ENCODE measurements at places on chromosomes 5 and 9.
A peak's percentile ranks its signal among the peaks of the same experiment; 100 is the strongest.

DNA sequence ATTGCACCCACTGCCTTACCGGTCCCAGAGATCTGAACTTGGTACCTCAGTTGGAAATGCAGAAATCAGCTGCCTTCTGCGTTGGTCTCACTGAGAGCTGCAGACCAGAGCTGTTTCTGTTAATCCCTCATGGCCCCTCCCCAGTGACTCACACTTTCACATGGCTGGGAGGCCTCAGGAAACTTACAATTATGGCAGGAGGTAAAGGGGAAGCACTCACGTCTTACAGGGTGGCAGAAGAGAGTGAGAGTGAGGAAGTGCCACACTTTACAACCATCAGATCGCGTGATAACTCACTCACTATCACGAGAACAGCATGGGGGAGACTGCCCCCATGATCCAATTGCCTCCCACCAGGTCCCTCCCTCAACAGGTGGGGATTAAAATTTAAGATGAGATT is 648.5 kb downstream of the MTRR start:
- no peak for DNase-seq

DNA sequence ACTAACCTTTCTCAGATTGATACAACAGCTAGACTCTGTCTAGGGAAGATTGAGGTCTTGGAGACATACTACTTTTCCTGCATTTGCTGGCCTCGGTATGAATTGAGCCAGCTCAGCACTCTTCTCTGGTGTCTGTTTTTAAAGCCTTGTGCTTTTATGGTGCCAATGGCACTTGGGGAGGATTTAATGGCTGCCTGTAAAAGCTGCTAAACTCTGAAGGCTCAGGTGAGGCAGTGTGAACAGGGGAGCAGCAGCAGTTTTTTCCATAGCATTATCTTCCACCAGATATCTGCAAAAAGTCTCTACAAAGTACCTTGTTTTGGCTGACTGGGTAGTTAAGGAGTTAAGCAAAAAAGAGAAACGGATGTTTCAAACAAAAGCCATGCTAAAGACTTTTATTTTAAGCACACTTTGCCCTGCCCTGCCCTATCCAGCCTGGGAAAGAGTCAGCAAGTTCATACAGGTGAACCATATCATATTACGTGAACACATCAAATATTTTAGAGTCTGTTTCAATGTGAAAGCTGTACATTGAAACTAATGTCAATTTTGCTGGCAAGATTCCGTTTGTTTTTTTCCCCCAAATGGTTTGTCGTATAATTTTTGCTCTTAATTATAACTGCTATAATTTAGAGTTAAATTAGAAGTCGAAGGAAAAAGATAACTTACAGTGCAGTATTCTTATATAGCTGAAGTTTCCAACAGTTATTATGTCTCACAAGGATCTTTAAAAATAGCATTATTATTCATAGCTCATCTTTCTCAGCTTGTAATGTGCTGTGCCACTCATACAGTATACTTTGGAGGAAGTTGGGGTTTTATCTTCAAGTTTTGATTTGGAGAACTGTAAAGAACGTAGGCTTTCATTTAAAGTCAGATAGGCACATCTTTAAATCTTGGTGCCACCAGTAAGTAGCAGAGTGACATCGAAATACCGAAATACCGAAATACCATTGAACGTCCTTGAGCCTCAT is 424.1 kb upstream of the CD180 start:
- no peak for DNase-seq

DNA sequence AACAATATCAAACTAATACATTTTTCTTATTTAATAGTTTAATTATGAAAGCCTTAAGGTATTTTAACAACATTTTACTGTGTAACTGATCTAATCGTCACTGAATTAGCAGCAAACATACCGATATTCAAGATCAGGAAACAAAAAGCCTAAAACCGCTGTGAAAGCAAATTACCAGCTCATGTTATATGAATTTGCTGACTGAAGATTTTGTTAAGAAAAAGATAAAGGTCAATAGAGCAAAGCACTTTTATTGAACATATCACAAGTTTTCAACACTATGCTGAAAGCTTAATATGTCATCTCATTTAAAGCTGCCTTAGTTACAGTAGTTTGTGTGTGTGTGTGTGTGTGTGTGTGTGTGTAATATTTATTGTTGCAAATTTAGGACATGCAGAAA is 1634.9 kb upstream of the NUDT12 start:
- no peak for DNase-seq

DNA sequence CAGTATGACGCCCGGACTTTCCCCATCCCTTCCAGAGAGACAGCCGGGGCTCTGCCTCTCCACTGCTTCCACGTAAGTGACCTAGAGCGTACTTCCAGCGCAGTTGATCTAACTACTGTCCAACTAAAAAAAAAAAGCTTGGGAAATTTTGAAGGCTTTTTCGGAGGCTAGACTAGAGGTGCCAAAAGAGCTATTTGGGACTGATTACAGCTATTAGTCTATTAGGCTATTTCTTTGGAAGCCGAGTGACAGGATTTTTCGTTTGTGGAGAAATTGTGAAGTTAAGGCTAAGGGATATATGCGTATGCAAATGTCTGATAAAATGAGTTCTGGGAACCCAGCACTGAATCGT is 1.5 kb downstream of the CCNO start:
- DNase-seq = no peak

DNA sequence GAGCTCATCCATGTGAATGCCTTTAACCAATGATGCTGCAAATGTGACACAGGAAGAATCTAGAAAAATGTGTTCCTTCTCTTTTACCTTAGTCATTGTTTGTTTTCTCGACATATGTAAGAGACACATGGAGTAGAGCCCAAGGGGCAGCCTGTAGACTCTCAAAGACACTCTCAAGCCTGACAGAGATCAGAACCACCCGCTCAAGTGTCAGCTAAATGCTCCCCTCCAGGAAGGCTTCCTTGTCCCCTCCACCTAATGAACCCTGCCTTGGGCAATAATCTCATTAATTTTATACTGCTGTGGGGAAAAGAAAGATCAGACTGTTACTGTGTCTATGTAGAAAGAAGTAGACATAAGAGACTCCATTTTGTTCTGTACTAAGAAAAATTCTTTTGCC is 157.4 kb downstream of the MUSK start:
- DNase-seq = no peak

GRCh38 chr5:180658774-180659564 is 9.6 kb upstream of the FLT4 start:
- no peak for DNase-seq

- no peak for DNase-seq
Observed at GRCh38 chr5:57482671-57483106, at the start of gene ACTBL2. Gene ACTBL2, minus strand, starts transcription at chr5:57482811. Its CDS starts 104 bp downstream, at chr5:57482707.

- DNase-seq = no peak
Observed at GRCh38 chr5:156402387-156402921, 75.5 kb downstream of the SGCD start.

DNA sequence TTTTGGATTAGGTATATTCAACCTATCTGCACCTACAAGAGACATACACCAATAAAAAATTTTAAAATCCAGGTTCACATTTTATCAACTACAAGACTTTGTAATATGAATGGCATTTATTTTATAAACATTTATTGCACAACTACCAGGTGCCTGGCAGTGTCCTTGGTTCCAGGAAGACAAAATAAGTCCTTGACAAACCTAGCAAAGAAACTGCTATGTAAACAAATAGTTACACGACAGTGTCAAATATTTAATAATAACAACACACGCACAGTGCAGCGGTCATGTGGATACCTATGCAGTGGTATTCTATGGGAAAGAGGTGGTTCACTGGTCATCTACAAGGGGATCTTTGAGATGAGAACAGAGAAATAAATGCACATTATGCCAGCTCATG is 120.7 kb downstream of the MYO10 start:
- DNase-seq = no peak

DNA sequence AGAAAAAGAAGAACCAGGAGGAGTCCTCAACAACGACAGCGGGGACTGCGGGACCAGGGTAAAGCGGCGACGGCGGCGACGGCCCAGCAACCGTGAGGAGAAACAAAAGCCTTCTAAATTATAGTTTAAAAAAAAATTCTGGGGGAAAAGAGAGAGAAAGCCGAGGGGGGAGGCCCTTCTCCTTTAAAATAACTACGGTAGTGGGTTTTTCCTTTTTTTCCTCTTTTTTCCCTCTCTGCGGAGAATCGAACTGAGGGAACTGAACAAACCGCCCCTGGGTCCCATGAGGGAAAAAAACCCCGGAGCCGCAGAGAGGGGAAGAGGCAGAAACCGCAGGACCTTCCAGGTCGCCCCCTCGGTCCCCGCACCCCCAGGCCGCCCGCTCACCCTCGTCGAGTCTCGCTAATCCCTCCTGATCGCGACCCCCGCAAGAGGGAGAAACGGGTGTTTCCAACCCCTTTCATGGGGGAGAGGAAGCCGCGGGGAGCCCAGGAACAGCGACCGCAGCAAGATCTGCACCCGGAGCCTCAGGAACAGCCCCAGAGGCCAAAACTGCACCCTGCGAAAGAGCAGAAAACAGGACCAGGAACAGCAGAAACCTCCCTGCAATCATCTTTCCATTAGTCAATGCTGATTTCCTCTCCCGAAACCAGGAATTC is 453 bp downstream of the CPEB4 start:
- DNase-seq = no peak

DNA sequence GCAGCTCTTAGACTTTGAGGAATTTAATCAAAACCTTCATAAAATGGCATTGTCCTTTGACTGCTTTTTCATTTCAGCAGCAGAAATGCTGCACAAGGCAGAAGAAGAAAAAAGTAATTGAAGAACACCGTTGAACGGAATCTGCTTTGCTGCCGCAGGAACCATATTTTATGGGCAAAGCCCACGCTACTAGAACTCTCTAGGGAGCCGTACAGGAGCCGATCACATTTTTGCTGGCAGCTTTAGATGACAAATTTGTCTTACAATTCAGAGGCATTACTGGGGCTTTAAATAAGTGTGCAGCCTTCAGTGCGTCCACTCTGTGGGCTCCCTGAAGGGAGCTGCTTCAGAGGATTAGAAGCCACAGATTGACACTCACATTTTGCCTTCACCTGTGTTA is 5.4 kb downstream of the CFAP90 start:
- no peak for DNase-seq

GRCh38 chr5:123537845-123538244 is 25.9 kb downstream of the CSNK1G3 start:
- DNase-seq = no peak

DNA sequence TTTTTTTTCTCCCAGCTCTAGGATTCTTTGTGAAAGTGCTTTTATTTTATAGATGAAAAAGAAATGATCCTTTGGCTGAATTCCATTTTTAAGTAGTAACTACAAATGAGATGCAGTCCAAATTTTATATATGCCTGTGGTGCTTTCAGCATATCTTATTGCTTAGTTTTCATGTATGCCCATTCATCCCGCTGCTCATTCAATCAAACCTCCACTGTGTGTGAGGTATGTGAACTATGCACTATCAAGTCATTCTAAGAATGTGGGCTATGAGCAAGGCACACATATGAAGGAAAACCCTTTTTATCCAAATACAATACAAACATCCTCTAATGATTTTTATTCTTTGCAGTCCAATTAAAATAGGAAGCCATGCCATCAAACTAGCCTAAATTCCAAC is 1069.1 kb upstream of the DMAC1 start:
- DNase-seq = no peak

DNA sequence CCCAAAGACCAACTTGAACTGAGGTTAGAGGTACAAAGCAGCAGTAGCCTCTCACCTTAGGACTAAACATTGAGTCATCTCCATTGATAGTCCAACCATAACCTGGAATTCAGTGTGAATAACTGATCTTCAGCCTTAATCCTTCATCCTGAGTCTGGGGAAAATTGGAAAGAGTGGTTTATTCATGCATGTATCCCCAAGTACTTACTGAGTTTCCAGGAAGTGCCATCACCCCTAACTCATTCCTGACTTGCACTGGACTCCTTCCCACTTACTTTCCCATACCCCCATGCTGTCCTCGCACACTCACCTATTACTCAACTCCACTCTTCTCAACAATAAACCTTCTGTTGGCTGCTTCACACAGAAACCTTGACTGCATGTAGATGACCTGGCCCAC is 161.4 kb upstream of the ZNF462 start:
- DNase-seq = no peak

GRCh38 chr5:54320256-54320655 is 9.9 kb upstream of the ARL15 start:
- DNase-seq = no peak

GRCh38 chr5:170832241-170832640 is 29.6 kb upstream of the RANBP17 start:
- no peak for DNase-seq

DNA sequence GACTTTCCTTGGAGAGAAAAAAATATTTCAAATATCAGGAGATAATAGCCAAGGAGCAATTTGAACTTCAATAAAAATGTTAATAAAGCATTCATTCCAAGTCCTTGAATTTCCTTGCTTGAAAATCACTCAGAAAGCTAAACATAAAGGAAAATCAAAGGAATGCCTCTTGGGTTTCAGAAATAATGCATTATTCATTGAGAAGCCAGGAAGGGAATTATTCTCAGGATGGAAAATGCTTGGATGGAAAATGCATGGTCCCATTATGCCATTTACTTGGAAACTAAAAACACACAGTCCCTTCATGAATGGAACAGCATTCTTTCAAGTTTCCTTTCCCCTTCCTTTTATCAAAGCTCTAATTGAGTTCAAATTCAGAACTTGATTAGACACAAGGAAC is 160.9 kb downstream of the LPAR1 start:
- DNase-seq = no peak

DNA sequence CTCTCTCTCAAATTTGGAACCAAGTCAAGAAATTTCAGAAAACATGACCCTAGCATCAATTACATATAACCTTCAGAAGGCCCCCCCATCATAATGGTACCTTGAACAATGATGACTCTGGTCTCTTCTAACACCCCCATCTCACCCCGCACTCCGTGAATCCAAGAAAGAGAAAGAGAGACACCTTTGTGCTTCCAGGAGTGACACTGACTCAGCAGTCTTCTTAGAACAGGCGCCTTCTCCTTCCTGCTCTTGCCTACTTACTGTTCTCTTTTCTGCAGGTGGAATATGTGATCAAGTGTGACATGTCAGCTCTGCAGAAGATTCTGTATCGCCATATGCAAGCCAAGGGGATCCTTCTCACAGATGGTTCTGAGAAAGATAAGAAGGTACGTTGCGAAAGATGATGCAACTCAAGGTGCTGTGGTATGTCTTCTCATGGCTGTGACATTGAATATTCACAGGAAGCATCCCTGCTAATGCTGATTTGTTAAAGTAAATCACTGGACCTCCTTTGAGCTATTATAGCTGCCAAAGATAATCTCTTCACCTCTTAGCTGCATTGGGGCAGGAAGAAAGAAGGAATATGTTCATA is 81.3 kb downstream of the SMARCA2 start:
- no peak for DNase-seq

DNA sequence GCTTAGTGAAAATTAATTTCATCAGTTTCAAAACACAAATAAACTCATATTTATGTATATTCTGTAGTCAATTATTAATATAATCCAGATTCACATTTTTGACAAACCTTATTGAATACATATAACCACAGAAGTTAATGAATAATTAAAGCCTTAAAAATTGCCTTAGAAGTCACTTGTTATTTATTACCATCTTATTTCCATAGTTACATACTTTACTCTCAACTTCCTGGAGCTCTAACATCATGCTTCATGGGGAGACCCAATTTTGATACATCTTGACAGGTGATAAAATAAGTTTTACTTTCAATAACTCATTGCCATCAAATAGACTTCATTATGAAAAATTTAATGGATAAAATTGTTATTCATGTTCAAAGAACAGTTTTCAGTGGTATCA is 1038.7 kb downstream of the PTPRD start:
- DNase-seq = no peak

- DNase-seq = peak; percentile 41
Observed at GRCh38 chr5:32283539-32284377, 29.0 kb downstream of the MTMR12 start.

All from pulmonary artery endothelial cell (primary cell).